Breast epithelium (tissue), 4 donors: ENCODE measurements at places on chromosomes 1 and 21. TPM values are rescaled to one million over a fixed set of nuclear protein-coding genes. Genes with fewer than 3 reads are reported as not detected.

GRCh38 chr1:70864302-70864701 is 183.3 kb downstream of the PTGER3 start:
- no peak for DNase-seq

DNA sequence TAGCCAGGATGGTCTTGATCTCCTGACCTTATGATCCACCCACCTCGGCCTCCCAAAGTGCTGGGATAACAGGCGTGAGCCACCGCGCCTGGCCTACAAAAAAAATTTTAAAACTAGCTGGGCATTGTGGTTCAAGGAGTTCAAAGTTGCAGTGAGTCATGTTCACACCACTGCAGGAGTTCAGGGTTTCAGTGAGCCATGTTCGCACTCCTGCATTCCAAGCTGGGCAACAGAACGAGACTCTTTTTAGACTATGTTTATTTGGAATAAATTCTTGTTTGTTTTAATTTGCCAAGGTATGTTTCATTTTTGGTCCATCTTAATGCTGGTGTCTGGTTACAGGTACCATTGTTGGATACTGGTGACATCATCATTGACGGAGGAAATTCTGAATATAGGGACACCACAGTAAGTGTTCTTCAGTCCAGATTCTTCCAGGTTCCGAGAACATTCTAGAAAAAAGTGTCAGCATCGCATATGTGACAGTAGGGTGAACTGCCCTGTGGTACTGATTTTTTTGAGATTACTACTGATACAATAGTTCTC is 3.9 kb downstream of the PGD start:
- DNase-seq = no peak

- DNase-seq = no peak
These were observed 21.2 kb downstream of the OVGP1 start for GRCh38 chr1:111406321-111406768.

GRCh38 chr21:46002841-46003574 is 21.4 kb downstream of the COL6A1 start:
- peak; percentile 15 for DNase-seq

- DNase-seq = no peak
These were observed 59.9 kb upstream of the CACNA1E start for GRCh38 chr1:181423301-181423918.

- no peak for DNase-seq
These were observed 860 bp downstream of the SDC3 start for GRCh38 chr1:30907481-30908315.

Gene C8A
- total RNA-seq = not detected

Gene EPHB2
- total RNA-seq = 1.3 TPM

Gene OR10J1
- total RNA-seq = not detected
